NCI-H524 (cell line): ENCODE measurements at places on chromosomes 3 and 15.
A peak's percentile ranks its signal among the peaks of the same experiment; 100 is the strongest.

DNA sequence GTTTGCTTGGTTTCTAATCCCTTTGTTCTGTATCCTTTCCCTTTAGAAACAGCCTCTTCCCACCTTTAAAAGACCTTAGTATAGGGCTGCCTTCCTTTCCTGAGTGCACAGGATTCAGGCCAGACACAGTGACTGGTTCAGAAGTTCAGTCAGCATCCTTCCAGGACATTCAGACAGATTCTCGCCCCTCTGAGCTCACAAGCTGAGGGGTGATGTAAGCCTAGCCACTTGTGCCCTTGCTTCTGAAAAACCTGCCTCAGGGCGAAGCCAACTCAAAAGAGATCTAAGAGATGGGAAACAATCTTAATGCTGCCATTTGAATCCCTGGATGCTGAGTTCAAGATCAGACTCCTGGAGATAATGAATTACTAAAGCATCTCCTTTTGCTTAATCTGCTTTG, 6.7 kb upstream of the NSMCE3 start:
- no peak for DNase-seq

- no peak for DNase-seq
Measured at GRCh38 chr3:10725067-10725466, 91.0 kb upstream of the SLC6A11 start.

DNA sequence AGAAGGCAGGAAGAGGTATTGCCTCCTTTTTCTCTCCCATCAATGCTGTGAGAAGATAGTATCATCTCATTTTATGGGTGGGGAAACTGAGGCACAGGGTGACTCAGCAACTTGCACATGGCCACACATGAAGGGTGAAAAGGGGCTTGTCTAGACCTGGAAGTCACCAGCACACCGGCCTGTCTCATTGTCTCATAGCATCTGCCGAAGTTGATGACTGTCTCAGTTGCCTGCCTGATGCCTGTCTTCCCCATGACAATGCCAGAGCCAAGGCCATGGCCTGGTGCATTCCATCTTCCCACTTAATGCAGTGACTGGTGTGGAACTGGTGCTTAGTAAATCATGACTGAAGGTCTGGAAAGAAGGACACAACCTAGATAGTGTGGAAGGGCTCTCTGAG, 27.9 kb upstream of the PRR23E start:
- DNase-seq: no peak

DNA sequence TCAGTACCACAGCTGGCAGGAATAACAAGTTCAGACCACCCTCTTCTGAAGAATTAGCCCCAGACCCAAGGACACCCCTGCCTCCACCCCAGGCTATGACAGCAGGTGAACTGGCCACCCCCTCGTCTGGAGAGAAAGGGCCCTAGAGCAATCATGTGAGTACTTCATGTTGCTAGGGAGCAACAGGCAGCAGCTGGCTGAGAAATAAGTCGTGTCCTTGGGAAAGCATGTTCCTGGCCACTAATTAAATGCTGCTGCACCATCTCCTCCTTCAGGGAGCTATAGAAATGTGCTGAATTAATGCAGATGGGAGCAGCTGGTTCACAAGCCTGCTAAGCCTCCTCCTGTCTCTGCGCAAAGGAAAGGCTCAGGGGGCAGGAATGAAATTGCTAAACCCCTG, 31.5 kb downstream of the MRPS11 start:
- DNase-seq: peak; percentile 98

DNA sequence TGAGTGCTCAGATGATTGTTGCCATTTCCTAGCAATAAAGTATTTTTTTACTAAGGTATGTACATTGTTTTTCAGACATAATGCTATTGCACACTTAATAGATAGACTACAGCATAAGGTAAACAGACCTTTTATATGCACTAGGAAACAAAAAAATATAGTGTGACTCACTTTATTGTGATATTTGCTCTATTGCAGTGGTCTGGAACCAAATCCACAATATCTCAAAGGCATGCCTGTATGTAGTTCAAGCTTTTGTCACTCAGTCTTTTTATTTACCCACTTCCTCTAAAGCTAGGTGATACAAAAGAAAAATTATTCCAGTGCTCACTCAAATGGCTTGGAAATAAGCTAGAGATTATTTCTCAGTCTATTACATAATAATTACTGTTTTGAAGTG, 209.9 kb upstream of the VEPH1 start:
- no peak for DNase-seq

DNA sequence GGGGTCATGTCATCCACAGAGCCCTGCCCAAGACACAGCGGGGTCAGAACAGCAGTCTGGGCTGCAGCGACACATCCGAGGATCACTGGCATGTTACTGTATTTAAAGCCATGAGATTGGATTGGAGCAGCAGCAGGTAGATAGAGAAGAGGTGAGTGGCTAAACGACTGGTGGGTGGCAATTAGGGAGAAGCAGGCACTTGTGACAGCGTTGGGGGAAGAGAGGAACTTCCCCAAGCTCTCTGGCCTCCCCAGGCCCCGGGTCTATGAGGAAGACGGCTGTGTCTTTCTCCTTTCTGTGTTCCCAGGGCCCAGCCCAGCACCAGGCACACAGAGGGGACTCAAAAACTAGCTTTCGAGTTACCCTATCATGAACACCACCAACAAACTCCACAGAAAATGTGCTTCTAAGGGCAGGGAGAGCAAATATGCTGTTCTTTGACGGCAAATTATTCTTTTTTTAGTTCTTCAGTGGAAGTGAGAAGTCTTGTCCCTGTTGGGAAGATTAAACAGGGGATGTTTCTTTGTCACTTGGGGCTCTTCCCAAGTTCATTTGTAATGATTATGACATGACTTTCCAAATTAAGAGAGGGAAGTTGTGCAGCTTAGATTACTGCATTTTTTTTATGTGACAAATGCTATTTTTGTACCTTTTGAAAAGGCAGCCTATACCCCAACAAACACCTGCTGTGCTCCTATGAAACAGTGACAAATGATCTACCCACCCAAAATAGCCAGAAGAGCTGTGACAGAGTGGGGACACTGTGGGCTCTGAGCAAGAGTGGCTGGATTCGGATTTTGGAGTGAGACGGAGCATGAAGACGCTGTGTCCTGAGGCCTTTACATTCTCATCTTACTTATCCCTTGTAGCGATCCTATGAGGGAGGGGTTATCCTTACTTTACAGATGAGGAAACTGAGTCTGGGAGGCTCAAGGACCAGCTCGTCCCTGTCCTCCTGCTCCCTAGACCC, 7.2 kb upstream of the SYNM start:
- no peak for DNase-seq

DNA sequence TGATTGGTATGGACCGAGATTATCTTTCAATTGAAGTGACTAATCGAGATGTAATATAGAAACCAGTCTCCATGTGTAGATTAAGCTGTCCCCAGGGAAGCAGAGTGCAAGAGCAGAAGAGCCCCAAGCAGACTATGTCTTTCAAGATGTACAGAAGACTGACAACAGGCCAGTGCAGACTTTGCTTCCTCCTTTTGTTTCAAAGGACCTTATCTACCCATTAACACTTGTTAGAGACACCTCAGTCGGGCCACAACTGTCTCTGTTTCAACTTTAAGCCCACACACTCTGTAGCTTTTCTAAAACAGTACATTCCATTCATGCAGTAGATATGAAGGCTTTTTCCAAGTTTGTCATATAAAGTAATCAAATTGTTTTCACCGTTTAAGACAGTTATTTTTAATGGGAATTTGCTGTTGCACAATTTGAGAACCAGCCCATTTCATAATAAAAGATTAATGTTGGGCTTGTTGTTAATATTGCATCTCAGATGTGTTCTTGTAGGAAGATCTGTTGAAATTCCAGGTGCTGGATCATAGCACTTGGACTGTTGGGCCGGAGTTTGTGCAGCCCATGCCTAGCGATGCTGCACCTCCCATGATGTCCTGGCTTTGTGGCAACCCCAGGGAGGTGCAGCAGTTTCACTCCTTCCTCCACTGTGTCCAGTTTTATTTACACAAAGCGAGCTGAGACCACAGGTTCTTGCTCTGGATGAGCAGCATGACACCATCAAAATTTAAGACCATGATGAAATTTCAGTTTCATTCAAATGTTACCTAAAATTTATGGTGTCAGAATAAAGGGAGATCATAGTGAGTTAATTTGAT, 12.4 kb downstream of the GORASP1 start:
- DNase-seq: no peak

GRCh38 chr3:45169125-45169904, 23.1 kb upstream of the CDCP1 start:
- DNase-seq: no peak

DNA sequence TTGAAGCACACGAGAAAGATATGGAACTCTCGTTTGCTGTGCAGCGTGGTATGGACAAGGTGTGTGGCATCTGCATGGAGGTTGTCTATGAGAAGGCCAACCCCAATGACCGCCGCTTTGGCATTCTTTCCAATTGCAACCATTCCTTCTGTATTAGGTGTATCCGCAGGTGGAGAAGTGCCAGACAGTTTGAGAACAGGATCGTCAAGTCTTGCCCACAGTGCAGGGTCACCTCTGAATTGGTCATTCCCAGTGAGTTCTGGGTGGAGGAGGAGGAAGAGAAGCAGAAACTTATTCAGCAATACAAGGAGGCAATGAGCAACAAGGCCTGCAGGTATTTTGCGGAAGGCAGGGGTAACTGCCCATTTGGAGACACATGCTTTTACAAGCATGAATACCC, 1.2 kb downstream of the MKRN3 start:
- DNase-seq: no peak

DNA sequence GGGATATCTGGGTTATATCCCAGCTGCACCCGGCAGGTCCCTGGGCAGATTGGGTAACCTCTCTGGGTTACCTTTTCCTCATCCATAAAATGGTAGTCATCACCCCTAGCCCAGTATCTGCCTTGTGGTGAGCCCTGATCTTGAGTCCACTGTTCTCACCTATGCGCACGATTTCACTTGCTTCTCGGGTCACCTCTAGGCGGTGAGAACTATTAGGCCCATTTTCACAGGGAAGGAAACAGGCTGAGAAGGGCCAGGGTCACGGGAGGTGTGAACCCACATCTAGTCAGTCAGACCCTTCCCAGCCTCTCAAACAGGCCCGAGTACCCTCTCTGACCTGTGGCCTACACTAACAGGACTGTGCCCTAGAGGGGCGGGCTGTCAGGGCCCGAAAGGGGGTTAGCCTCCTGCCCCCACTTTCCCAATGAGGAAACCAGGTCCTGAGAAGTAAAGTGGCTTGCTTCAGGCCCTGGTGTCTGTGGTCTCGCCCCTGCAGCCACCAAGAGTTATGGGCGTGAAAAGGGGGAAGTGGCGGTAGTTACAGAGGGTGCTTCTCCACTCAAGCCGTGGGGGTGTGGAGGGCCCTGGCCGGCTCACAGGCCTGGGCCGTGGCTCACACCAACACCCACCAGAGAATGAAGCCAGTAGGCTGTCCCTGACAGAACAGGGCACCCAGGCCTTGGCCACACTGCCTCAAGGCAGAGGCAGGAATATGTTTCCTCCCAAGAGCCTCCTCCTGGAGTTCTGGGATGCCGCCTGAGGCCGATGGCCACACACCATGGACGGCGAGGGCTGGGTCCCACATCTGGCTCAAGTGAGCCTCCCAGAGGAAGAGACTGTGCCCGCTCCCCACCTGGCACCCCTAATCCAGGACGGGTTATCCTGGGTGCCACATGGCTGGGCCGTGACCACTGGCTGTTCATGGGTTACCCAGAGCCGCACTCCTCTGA, 19.5 kb downstream of the PSTPIP1 start:
- no peak for DNase-seq

DNA sequence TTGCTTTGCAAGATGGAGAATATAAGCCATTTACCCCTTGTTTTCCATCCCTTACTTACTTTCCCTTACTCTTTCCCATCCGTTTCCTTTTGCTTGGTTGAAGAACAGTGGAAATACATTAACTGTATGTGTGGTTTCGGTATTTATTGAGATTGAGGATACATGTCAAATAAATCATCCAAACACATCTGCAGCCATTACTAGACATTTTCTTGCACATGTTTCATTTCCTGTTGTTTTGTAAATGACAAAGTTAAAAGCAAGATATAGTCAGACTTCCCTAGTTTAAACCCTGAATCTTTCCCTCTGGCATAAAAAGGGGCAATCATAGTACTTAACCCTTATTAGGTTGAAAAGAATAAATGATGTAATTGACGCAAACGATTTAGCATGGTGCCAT, 82.1 kb upstream of the BCHE start:
- no peak for DNase-seq

DNA sequence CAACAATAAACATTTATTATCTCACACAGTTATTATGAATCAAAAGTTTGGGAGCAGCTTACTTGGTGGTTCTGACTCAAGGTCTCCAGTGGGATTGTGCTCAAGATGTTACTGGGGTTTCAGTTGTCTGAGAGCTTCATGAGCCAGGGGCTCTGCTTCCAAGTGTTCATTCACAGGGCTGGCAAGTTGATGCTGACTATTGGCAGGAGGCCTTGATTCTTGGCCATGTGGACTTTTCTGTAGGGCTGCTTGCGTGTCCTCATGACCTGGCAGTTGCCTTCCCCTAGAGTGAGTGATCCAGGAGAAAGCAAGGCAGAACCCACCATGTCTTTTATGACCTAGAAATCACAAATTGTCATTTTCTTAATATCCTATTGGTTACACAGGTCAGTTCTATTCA, 87.2 kb upstream of the TNFAIP8L3 start:
- DNase-seq: no peak

DNA sequence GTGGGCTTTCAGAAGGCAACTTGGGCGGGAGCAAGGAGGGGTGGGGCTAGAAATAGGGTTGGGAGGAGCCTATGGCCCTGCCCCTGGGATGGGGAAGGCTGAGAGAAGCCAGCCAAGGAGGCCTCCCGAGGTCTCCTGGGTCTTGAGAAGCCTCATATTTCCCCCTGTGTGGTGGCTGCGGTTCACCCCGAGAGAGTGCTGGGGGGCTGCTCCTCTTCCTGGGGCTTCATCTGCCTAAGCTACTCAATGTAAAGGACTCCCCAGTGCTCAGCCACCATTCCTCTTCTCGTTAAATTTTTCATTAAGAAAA, 174.3 kb downstream of the SMAD6 start:
- DNase-seq: no peak

GRCh38 chr3:105322570-105323273, 44.0 kb upstream of the ALCAM start:
- no peak for DNase-seq

DNA sequence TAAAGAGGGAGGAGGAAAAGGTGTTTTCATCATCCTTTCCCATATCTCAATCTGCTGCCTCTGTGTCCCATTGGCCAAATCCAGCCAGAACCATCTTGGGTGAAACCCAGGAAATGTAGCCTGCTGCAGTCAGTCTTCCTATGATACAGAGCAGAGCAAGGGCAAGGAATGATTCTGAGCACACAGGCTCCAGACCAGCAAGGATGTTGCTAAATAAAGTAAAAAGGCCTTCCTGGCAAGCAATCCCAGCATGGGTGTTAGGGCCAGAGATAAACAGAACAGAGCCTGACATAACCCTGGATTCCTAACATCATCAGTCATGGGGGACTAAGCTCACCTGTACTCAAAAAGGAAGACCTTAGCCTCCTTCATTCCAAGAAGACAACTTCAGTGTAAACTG, 90.7 kb upstream of the AGTR1 start:
- DNase-seq: no peak

GRCh38 chr3:31704591-31705179, 172.0 kb downstream of the STT3B start:
- no peak for DNase-seq

GRCh38 chr3:87309601-87310000, 33.2 kb upstream of the POU1F1 start:
- no peak for DNase-seq
